ENCODE measurements at places on chromosomes 1 and 21. TPM values are rescaled to one million over a fixed set of nuclear protein-coding genes. Genes with fewer than 3 reads are reported as not detected.

Gene NOS1AP
- 8.1 TPM for total RNA-seq

DNA sequence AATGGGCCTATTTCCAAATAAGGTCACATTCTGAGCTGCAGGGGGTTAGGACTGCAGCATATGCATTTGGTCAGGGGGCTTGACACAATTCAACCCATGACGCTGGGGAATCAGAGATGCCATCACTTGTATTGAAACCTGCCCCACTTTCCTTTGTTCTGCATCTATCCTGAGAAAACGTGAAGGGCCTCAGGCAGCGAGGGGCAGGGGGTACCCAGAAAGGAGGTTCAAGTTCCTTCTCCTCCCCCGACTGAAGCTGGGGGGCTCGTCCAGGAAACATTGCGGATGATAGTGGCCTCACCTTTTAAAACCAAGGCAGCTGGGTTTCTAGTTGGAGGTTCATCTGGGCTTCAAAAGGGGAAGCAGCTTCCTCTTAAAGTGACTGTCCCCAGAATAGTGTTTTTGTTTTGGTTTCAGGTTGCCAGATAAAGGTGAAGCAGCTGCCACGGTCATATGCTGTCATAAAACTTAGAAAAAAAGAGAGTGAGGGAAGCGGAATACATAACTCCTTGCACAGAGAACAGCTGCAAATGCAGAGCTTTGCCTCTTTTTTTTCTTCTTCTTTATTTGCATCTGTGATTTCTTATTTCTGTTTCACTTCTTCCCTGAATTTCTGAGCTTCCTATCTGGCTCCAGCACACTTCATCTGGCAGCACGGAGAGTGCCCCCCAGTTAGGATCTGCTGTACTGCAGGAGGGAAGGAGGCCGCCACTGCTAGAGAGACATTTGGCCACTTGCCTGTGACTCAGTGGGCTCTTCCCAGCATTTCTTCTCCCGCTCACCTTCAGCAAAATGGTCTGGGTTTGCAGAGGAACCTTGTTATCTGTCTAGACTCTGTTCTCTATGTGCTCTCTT, 142.0 kb downstream of the AJAP1 start:
- no peak overlapping the region for H3K4me3 ChIP-seq
- no peaks in the 10 kb centered on the region for H3K4me1 ChIP-seq
- H3K27ac ChIP-seq: no peak overlapping the region

Gene GNG4
- total RNA-seq: 32.2 TPM

GRCh38 chr1:173039626-173040025, 11.1 kb downstream of the TNFSF18 start:
- H3K4me3 ChIP-seq: no peak overlapping the region
- no peaks in the 10 kb centered on the region for H3K36me3 ChIP-seq
- no peaks in the 10 kb centered on the region for H3K27me3 ChIP-seq
- no peaks in the 10 kb centered on the region for H3K4me1 ChIP-seq
- H3K27ac ChIP-seq: no peak overlapping the region
